Stimulated activated CD4-positive, alpha-beta T cell treated with anti-CD3 and anti-CD28 coated beads, Interleukin-15, amount 100 ng/mL, for 1 hour (primary cell): ENCODE measurements at places on chromosomes 1 and 21.

GRCh38 chr1:236090741-236091147, 25.9 kb upstream of the NID1 start:
- DNase-seq: no peak

DNA sequence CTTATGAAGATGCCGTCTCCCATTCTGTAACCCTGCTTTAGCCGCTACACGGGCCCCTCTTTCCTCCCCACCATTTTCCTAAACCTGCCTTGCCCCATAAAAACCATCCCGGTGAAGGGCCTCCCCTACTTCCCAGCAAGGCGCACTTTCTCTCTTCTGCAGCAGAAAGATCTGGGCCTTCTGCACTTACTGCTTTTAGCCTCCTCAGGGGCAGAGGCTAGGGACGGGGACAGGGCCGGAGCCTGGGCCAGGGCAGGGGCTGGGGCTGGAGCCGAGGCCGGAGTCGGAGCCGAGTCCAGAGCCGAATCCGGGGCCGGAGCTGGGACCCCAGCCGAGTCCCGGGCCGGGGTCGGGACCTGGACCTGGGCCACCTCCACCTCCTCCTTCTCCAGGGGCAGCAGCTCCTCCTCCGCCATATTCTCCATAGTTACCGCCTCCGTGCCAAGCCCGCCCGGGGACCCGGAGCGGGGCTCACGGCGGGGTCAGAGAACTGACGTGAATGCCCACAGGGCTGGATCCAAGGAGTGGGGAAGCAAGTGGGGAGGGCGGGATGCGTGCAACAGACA, 382 bp downstream of the TRMT1L start:
- DNase-seq: no peak

- DNase-seq: no peak
Measured at GRCh38 chr1:96565546-96565945, 156.0 kb upstream of the PTBP2 start.

DNA sequence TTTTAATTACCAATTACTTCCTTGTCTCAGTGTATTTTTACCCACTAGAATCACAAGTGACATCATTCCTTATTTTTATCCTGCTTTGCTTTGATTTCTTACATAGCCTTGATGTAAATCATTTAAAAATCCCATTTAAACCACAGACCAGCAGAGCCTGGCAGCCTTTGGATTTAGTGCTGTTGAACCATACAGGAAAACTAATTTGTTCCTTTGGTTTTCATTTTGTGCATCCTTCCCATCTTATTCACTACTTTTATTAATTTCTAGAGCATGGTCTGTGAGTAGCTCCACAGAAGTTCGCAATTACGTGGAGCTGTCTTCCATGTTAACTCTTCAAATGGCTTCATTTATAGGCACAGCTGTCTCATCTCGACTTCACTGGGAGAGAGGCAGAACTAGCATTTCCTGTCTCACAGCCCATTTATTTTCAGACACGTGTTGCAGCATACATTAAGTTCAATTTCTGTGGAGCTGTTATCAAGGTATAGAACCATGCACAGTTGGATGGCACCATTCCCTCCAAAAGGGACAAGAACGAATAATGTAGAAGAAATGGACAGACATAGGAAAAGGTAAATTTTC, 235.3 kb downstream of the MRPL39 start:
- DNase-seq: no peak

DNA sequence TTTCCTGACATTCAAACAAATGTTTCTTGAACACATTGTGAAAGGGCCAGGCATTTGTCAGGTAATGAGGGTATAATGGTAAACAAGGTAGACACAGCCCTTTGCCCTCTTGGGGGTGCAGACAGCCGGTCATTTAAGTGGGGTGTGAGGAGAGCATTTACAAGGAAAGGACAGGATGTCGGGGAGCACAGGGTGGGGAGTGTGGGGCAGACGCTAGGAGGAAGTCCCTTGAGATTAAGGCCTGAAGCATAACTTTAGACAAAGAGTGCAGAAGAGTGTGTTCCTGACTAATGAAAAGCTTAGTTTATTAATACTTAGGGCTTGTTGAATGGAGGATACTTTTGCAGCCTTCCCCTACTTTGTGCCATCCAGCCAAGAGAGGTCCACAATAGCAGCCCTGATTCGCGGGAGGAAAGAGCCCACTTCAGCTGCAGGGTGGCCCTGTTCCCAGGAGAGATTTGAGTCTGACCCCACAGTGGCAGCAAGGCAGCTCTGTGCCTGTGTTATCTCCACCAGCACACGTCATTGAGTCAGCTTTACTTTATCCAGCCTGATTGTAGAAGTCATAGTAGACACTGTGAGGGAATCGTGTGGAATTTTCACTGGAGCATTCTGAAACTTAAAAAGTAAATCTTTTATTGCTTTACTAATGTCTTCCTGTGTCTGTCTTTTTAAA, 35.1 kb downstream of the MPZL1 start:
- DNase-seq: no peak

- DNase-seq: no peak
Measured at GRCh38 chr1:110173466-110174105, 23.3 kb downstream of the SLC6A17 start.

DNA sequence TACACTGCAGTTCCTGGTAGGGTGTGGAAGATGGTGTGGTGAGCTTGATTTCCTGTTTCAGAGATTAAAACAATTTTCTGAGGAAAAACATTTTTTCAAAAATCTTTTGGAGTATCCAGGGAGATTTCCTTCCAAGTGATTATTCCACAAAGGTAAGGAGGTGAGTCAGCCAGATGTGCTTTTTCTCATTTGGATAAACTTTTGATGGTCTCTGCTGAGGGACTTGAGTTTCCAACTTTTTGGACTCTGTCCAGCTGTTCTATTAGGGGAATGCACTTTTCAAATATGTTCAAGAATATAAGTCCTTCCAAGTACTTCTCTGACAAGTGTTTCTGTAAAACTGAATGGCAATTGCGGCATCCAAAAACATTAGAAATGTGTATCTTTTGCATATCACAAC, 628.8 kb upstream of the ADAMTS5 start:
- no peak for DNase-seq

DNA sequence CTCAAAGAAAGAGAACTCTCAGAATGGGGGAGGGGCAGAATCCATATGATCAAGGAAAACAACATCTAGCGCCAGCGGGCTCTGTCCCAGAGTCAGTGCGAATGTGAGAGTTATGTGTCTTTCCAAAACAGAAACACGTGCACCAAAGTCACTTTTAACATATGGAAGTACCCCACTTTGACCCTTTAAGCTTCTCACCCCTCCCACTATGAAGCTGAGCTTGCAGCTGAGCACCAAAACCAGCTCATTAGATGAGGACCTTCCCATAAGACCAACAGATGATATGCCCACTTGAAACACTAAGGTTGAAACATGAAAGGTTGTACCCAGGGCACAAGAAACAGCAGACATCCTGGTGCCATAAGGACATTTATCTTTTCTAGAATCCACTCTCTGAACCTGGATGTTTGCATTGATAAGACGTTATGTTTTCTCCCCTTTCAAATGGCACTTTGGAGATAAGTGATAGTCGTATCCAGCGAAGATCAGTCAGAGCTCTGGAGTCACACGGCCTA, 171.0 kb downstream of the TGFBR3 start:
- DNase-seq: no peak

DNA sequence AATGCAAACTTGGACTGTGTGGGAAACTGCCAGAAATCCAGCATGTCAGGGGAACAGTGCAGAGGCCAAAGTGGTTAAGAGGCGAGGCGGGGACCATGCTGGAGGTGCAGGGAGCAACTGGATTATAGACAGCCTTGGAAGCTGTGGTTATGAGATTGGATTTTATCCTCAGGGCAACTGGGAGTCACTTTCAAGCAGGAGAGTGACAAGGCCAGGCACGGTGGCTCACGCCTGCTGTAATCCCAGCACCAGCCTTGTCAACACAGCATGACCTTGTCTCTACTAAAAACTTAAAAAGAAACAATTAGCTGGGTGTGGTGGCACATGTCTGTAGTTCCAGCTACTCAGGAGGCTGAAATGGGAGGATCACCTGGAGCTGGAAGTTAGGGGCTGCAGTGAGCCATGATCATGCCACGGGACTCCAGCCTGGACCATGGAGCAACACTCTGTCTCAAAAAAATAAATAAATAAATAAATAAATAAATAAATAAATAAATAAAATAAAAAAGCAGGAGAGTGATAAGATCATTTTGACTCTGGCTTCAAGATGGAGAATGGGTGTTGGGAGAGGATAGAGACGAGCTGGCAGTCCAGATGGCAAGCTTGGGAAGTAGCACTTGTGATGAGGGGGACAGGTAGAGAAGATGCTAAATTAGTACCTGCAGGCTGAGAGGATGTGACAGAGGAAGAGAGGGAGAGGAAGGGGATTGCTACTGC, 3.5 kb downstream of the HAPLN2 start:
- no peak for DNase-seq

DNA sequence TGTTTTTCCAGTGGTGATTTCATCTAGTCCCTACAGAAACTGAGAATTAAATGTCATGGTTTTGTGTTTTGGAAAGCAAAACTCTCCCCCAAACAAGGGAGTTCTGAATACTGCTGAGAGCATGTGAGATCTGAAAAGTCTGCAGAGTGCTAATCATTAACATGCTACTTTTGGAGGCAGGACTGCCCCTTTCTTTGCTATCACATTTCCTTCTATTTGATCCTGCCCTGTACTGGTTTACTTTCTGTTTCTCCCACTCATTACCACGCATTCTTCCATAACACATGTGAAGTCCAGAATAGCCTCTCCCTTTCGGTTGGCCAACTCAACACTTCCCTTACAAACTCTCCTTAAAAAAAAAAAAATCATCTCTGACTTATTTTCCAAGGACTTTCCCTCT, 63.6 kb downstream of the GADD45A start:
- no peak for DNase-seq
